ENCODE measurements at places on chromosomes 2 and 18. TPM values are rescaled to one million over a fixed set of nuclear protein-coding genes. Genes with fewer than 3 reads are reported as not detected.

GRCh38 chr2:71466301-71467179 lies 13.2 kb downstream of the DYSF start:
- DNase-seq: no peak
- H3K36me3 ChIP-seq: no peaks in the 10 kb centered on the region
- peak overlapping the region; percentile 36 for H3K4me3 ChIP-seq
- peaks cover 5% of the 10 kb centered on the region for H3K4me1 ChIP-seq
- H3K27ac ChIP-seq: no peak overlapping the region

The SLC23A3 gene
- 2.6 TPM for polyA plus RNA-seq

DNA sequence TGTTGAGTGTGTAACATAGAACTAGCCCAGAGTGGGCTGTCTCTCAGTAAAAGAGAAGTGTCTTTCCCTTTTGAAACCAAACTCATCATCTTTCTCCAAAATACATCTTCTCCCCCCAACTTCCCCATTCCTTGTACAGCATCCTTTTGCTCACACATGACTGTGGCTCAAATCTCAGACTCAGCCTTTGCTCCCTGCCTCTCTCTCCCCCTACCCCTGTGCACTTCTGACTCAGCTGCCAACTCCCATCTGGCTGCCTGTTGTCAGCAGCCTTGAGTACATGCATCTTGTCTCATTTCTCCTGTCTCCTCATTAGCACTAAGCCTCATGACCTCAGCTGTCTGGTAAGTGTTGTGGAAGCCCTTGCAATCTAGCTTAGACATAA lies 18.1 kb upstream of the MGAT4A start:
- no peak for DNase-seq
- H3K36me3 ChIP-seq: no peaks in the 10 kb centered on the region
- no peak overlapping the region for H3K4me3 ChIP-seq
- no peak overlapping the region for H3K27ac ChIP-seq
- no peaks in the 10 kb centered on the region for H3K27me3 ChIP-seq

The LIMS2 gene
- 45.1 TPM for polyA plus RNA-seq

DNA sequence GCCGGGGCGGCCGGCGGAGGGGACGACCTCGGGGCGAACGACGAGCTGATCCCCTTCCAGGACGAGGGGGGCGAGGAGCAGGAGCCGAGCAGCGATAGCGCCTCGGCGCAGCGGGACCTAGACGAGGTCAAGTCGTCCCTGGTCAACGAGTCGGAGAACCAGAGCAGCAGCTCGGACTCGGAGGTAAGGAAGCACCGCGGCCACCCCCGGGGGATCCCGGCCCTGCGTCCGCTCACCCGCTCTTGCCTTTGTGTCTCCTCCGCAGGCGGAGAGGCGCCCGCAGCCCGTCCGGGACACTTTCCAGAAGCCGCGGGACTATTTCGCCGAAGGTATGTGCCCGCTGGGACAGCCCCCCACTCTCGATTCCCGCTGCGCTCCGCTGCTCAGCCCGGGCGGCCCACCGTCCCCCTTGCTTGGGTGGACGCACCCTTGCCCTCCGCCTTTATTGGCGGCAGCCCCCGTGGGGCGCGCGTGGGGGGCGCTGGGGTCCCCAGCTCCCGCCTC lies 611 bp downstream of the TCF7L1 start:
- no peak for DNase-seq
- H3K27me3 ChIP-seq: peaks cover 75% of the 10 kb centered on the region
- peak overlapping the region; percentile 65 for H3K27ac ChIP-seq
- H3K36me3 ChIP-seq: no peaks in the 10 kb centered on the region
- H3K4me3 ChIP-seq: peak overlapping the region; percentile 54
- H3K4me1 ChIP-seq: peaks cover 2% of the 10 kb centered on the region

DNA sequence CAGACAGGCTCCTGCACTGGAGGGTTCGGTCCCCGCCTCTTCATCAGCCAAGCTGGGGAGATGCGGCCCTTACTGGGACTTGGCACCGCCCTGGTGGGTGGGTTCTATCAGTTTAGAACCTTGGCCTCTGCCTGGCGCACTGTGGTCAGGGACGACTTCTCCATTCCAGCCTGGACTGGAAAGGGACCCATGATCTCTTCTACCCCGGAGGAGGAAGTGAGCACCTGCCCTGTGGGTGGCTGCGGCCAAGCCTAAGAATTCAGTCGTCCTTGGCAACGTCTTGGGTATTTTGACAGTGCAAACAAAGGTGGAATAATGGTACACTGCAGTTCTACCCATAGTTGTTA lies 106.9 kb upstream of the CD302 start:
- no peaks in the 10 kb centered on the region for H3K36me3 ChIP-seq
- H3K4me3 ChIP-seq: peak overlapping the region; percentile 52
- no peaks in the 10 kb centered on the region for H3K27me3 ChIP-seq
- no peak for DNase-seq

DNA sequence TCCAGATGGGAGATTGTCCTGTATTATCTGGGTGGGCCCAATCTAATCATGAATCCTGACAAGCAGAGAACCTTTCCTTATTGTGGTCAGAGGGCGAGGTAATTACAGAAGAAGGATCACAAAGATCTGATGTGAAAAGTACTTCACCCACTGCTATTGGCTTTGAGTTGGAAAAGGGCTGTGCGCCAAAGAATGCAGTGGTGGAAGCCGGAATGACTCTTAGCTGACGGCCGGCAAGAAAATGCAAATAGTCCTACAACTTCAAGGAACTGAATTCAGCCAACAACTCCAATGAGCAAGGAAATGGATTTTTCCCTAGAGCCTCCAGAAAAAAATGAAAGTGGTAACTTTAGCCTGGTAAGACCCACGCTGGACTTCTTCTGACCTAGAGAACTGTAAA lies 67.3 kb downstream of the CTNNA2 start:
- H3K27ac ChIP-seq: no peak overlapping the region
- H3K4me3 ChIP-seq: no peak overlapping the region
- no peak for DNase-seq
- no peaks in the 10 kb centered on the region for H3K36me3 ChIP-seq
- no peaks in the 10 kb centered on the region for H3K27me3 ChIP-seq

The ABCA12 gene
- polyA plus RNA-seq: 0.18 TPM

The UGT1A1 gene
- 0.32 TPM for polyA plus RNA-seq

The CNTNAP5 gene
- 0.02 TPM for polyA plus RNA-seq

The CYP27A1 gene
- polyA plus RNA-seq: 24.7 TPM

The TXNDC2 gene
- polyA plus RNA-seq: 0.02 TPM

DNA sequence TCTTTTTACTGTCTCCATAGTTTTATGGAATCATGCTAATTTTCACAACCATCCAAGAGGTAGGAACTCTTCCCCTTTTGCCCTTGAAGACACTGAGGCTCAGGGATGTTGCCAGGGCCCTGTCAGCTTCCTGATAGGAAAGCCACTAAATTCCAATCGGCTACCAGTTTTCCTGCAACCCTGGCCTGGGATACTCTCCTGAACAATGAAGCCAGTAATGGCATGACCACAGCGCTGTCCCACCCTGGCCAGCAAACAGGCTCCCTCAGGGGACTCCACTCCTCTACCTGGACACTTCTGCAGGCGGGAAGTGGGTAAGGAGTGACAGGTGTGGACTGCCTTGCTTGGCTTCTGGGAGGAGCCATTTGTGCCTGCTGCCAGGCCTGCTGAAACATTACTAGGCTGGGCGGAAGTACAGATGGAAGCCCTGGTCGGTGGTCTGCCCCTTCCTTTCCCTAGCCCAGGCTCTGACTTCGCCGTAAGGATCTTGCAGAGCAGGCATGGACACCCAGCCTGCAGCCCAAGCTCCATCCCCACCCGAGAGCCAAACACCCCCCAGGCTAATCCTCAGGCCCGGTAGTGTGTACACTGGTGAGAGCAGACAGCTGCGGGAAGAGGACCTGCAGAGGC lies 78.8 kb upstream of the SMAD2 start:
- no peaks in the 10 kb centered on the region for H3K36me3 ChIP-seq
- DNase-seq: no peak
- no peaks in the 10 kb centered on the region for H3K27me3 ChIP-seq
- no peak overlapping the region for H3K27ac ChIP-seq

The SLC9A4 gene
- polyA plus RNA-seq: 0.66 TPM

The KLHL14 gene
- 0.64 TPM for polyA plus RNA-seq

DNA sequence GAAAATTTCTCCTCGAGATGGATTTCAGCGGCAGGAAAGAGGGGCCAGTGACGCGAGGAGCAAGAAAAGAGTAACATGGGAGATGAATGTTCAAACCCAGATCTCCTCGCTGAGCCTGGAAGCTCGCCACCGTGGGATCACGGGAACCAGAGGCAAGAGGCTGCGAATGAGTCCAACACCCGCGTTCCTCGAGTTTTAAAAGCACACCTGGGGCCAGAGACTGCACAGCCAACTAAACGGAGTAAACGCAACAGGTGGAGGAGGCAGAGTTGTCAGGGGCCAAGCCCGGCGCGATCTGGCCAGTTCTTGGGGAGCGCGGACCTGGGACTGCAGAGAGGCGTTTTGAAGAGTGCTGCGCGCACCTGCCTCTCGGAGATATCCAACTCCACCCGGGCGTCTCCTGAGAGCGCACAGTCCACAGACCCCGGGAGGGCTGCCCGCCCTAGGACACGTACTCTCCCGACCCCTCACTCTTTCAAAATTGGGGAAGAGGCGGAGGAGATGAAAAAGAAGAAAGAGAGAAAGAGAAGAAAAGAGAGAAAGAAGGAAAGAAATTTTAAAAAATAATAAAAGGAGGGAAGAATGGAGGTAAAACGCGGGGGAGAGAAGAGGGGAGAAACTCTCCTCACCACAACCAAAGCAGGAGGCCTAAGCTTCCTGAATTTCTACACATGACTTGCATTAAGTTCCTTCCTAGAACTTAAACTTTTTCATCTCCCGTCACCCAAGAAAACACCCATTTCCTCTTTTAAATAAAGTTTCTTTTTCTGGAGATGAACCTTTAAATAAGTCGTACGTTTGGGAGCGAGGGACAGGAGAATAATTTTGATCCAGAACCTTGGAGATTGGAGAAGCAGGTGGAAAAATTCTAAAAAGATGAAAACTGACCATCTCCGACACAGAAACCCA lies 5.3 kb upstream of the PAX3 start:
- H3K4me1 ChIP-seq: peaks cover 12% of the 10 kb centered on the region
- H3K27me3 ChIP-seq: peaks cover 100% of the 10 kb centered on the region
- no peaks in the 10 kb centered on the region for H3K36me3 ChIP-seq
- no peak overlapping the region for H3K4me3 ChIP-seq

DNA sequence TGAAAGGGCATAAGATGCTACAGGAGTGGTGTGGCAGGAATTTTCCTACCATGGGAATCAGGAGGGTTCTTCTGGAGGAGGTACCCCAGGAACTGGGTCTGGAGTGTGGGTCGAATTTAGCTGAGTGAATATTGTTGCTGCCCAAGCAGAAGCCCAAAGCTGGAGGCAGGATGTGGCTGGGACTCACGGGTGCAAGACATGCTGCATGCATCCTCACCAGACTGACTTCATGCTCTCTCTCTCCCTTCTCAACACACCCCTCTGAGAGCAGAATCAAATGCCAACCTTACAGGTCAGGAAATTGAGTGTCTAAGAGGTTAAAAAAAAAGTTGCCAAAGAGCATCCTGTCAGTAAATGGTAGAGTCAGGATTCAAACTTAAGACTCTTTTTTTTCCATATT lies 78.8 kb upstream of the TTC39C start:
- H3K4me3 ChIP-seq: no peak overlapping the region
- no peaks in the 10 kb centered on the region for H3K36me3 ChIP-seq
- H3K27me3 ChIP-seq: no peaks in the 10 kb centered on the region
- peaks cover 16% of the 10 kb centered on the region for H3K4me1 ChIP-seq
- no peak for DNase-seq

The TEX44 gene
- polyA plus RNA-seq: 0.02 TPM

DNA sequence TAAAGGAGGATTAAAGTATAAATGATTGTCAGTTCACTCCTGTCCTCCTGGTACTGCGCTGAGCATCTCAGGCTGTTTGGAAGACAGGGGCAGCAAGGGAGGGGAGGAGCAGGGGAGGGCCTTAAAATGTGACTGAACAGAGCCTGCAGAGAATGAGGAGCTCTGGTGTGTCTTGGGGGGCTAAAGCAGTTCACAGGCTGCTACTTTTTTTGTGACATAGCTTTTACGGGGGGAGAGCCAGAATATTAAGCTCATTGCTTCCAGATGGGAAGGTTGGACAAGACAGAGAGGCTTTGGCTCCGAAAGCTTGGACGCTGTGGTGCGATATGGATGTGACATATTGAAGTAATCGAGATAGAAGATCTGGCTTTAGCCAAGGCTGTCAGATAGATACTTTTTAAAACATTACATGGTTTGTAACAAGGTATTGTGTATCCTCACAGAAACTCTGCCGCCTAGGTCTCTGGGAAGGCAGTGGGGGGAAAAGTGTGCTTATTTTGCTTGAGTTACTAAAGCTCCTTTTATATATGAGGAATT lies 40.5 kb downstream of the RDH14 start:
- no peak for DNase-seq
- no peak overlapping the region for H3K27ac ChIP-seq
- no peaks in the 10 kb centered on the region for H3K36me3 ChIP-seq
- H3K4me3 ChIP-seq: no peak overlapping the region

The GKN1 gene
- polyA plus RNA-seq: 11.5 TPM

DNA sequence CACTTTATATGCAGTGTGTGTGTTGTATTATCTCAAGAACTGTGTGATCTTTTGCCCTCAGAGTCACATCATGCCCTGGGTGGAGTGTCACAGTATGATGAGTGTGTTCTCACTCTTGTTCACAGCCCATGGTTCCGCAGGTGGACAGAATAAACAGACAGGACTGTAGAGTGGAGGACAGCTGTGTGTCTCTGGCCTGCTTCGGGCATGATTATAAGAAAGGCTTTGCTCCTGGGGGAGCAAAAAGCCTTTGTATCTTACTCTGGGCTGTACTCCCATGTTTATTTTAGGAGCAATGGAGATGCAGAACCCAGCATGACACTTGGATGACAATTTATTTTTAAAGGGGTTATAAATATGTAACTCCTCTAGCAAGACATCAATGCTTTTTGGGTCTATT lies 371.7 kb upstream of the MEX3C start:
- H3K27me3 ChIP-seq: no peaks in the 10 kb centered on the region
- DNase-seq: no peak
- no peaks in the 10 kb centered on the region for H3K36me3 ChIP-seq
- no peak overlapping the region for H3K4me3 ChIP-seq

GRCh38 chr18:2654928-2655177 lies 673 bp upstream of the SMCHD1 start:
- H3K27me3 ChIP-seq: no peaks in the 10 kb centered on the region
- H3K4me1 ChIP-seq: peaks cover 15% of the 10 kb centered on the region
- peaks cover 2% of the 10 kb centered on the region for H3K36me3 ChIP-seq
- peak; percentile 75 for DNase-seq

The UPP2 gene
- polyA plus RNA-seq: 0.50 TPM

GRCh38 chr2:102301867-102302362 lies 9.4 kb upstream of the IL1RL1 start:
- peak; percentile 51 for DNase-seq
- no peaks in the 10 kb centered on the region for H3K4me1 ChIP-seq
- no peaks in the 10 kb centered on the region for H3K36me3 ChIP-seq
- H3K27ac ChIP-seq: no peak overlapping the region

- H3K4me1 ChIP-seq: no peaks in the 10 kb centered on the region
- H3K27me3 ChIP-seq: peaks cover 13% of the 10 kb centered on the region
- H3K27ac ChIP-seq: no peak overlapping the region
- no peaks in the 10 kb centered on the region for H3K36me3 ChIP-seq
- DNase-seq: no peak
Measured at GRCh38 chr2:148814143-148814859, 60.7 kb upstream of the KIF5C start.

GRCh38 chr2:120470041-120470965 lies 124.4 kb downstream of the INHBB start:
- no peaks in the 10 kb centered on the region for H3K36me3 ChIP-seq
- no peaks in the 10 kb centered on the region for H3K4me1 ChIP-seq
- H3K27ac ChIP-seq: no peak overlapping the region
- H3K4me3 ChIP-seq: no peak overlapping the region
